ENCODE measurements at places on chromosomes 5 and 9. TPM values are rescaled to one million over a fixed set of nuclear protein-coding genes. Genes with fewer than 3 reads are reported as not detected.

- H3K27me3 ChIP-seq: no peaks in the 10 kb centered on the region
- H3K4me3 ChIP-seq: no peak overlapping the region
- H3K4me1 ChIP-seq: peaks cover 99% of the 10 kb centered on the region
- no peaks in the 10 kb centered on the region for H3K36me3 ChIP-seq
- peak overlapping the region; percentile 87 for H3K27ac ChIP-seq
Observed at GRCh38 chr9:38026021-38026809, 42.8 kb downstream of the SHB start.

GRCh38 chr9:98625728-98626127 lies 83.0 kb downstream of the GABBR2 start:
- no peaks in the 10 kb centered on the region for H3K36me3 ChIP-seq
- no peak overlapping the region for H3K27ac ChIP-seq
- H3K27me3 ChIP-seq: peaks cover 47% of the 10 kb centered on the region
- no peak overlapping the region for H3K4me3 ChIP-seq
- no peaks in the 10 kb centered on the region for H3K4me1 ChIP-seq

- no peak for DNase-seq
- no peak overlapping the region for H3K27ac ChIP-seq
- H3K36me3 ChIP-seq: no peaks in the 10 kb centered on the region
- no peak overlapping the region for H3K4me3 ChIP-seq
- H3K4me1 ChIP-seq: no peaks in the 10 kb centered on the region
- no peaks in the 10 kb centered on the region for H3K27me3 ChIP-seq
Observed at GRCh38 chr5:5793242-5794117, 371.0 kb downstream of the ICE1 start.

- H3K27ac ChIP-seq: no peak overlapping the region
- H3K36me3 ChIP-seq: no peaks in the 10 kb centered on the region
Observed at GRCh38 chr5:123170061-123170460, 81.0 kb downstream of the PRDM6 start.

DNA sequence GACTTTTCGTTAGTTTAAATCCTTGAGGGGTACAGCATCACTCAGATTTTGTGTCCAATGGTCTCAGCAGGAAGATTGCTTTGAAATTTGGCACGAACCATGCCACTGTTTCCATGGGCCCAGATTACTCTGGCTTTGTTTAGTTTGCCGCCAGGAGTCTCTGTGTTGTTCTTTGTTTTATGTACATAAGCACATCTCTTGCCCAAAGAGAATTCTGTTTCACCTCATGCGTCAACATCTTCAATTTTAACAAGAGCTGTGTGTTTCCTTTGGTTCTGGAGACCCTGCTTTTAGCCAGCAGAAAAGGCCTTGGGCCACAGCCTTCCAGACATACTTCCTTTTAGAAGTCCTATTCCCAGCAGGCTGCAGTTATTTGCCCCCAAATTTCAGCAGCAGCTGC lies 62.4 kb downstream of the TNPO1 start:
- H3K27ac ChIP-seq: no peak overlapping the region
- H3K36me3 ChIP-seq: peaks cover 9% of the 10 kb centered on the region
- no peaks in the 10 kb centered on the region for H3K4me1 ChIP-seq
- DNase-seq: no peak
- no peak overlapping the region for H3K4me3 ChIP-seq
- H3K27me3 ChIP-seq: no peaks in the 10 kb centered on the region

- no peak overlapping the region for H3K4me3 ChIP-seq
- DNase-seq: no peak
- no peaks in the 10 kb centered on the region for H3K27me3 ChIP-seq
- no peaks in the 10 kb centered on the region for H3K36me3 ChIP-seq
- H3K4me1 ChIP-seq: no peaks in the 10 kb centered on the region
Observed at GRCh38 chr5:53575101-53575500, 14.7 kb downstream of the NDUFS4 start.

NPM1 gene
- 847 TPM for total RNA-seq

- H3K27ac ChIP-seq: no peak overlapping the region
- H3K27me3 ChIP-seq: no peaks in the 10 kb centered on the region
- no peaks in the 10 kb centered on the region for H3K36me3 ChIP-seq
Observed at GRCh38 chr5:94908889-94909480, 290.5 kb downstream of the SLF1 start.

DNA sequence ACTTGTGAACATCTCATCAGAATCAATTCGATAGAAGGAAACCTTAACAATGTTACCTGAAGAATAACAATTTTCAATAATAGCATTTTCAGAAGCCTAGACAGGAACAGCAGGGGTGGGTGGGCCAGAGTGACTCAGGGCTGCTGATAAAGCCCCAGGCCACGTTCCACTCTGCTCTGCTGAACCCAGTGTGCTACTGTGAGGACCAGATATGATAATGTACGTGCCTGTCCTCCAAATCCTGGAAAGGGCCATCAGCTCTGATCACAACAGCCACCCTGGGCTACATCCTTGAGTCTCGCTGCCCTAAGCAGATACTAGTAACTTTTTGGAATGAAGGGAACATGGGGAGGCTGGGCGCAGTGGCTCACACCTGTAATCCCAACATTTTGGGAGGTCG lies 91.3 kb downstream of the PRRT1B start:
- no peaks in the 10 kb centered on the region for H3K27me3 ChIP-seq
- no peak overlapping the region for H3K4me3 ChIP-seq
- H3K27ac ChIP-seq: peak overlapping the region; percentile 82
- DNase-seq: no peak
- H3K36me3 ChIP-seq: no peaks in the 10 kb centered on the region
- H3K4me1 ChIP-seq: peaks cover 58% of the 10 kb centered on the region

DNA sequence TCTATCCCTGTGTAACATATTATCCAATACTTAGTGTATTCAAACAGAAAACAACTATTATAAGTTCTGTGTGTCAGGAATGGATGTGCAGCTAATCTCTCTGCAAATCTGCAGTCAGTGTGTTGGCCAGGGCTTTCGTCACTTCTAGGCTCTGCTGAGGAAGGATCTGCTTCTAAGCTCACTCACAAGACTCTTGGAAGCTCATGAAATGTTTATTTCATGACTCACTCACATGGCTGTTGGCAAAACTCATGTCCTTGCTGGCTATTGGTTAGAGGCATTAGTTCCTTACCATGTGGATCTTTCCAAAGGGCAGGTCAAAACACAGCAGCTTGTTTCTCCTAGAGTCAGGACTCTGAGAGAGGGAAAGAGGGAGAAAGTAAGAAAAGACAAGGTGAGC lies 367.4 kb upstream of the SMARCA2 start:
- no peak for DNase-seq
- no peak overlapping the region for H3K27ac ChIP-seq
- no peaks in the 10 kb centered on the region for H3K27me3 ChIP-seq
- H3K4me3 ChIP-seq: no peak overlapping the region
- H3K36me3 ChIP-seq: no peaks in the 10 kb centered on the region

- H3K27ac ChIP-seq: no peak overlapping the region
- H3K4me1 ChIP-seq: no peaks in the 10 kb centered on the region
- no peak for DNase-seq
- H3K4me3 ChIP-seq: no peak overlapping the region
Observed at GRCh38 chr5:149072376-149072775, 9.5 kb upstream of the SH3TC2 start.

SMIM33 gene
- total RNA-seq: not detected

DNA sequence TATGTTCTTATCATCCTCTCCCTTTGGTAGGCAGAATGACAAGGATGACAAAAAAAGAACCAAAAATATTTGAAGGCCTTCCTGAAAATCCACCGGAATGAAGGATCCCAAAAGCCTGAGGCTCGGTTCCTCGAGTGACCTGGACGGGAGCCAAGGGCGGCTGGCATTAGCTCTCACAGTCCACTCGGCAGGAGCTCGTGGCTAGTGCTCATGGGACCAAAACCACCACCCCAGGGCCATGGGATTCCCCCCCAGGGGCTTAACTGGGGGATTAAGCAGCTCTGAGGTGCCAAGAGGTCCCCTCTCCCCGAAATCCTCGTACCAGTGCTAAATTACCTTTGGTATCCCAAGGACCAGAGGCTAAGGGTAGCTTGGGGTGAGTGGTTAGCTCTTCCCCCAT lies 586 bp upstream of the PDZD2 start:
- DNase-seq: no peak
- peak overlapping the region; percentile 43 for H3K4me3 ChIP-seq
- peak overlapping the region; percentile 39 for H3K27ac ChIP-seq
- H3K27me3 ChIP-seq: peaks cover 35% of the 10 kb centered on the region

DNA sequence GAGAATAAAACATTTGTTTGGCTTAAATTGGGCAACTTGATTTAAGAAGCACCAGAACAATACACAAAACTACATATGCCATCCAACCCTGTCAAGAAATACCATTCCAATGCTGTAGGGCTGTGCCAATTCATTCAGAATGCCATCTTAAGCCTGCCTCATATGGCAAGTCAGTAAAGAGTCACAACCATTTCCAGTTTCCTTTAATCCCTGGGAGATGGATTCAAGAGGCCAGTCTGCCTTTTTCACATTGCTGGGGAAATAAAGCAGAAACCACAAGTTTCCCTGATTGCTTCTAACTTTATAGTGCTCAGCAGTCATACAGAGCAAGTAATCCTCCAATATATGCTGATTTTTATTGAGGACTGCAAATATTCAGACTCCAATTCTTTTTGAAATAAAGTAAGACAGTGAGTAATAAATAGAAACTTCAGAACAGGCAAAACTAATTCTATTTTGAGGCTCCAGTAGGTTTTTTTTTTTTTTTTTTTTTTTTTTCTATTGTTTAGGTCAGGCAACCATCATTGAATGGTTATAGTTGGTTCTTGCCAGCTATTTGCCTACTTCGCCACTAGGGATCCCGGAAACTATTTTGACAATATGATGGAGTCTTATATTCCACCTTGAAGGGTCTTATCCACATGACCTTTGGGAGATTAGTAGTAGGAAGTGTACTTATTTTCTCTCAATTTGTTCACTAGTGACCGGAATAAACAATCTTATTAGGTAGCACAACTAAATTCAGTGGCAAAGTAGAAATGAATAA lies 400.9 kb upstream of the MEF2C start:
- no peaks in the 10 kb centered on the region for H3K36me3 ChIP-seq
- no peak overlapping the region for H3K4me3 ChIP-seq
- DNase-seq: no peak
- no peaks in the 10 kb centered on the region for H3K27me3 ChIP-seq
- H3K4me1 ChIP-seq: no peaks in the 10 kb centered on the region

GRCh38 chr9:105154723-105155191 lies 89.7 kb upstream of the SLC44A1 start:
- no peaks in the 10 kb centered on the region for H3K36me3 ChIP-seq
- H3K4me1 ChIP-seq: peaks cover 36% of the 10 kb centered on the region
- H3K27me3 ChIP-seq: no peaks in the 10 kb centered on the region
- H3K27ac ChIP-seq: no peak overlapping the region
- DNase-seq: no peak

DNA sequence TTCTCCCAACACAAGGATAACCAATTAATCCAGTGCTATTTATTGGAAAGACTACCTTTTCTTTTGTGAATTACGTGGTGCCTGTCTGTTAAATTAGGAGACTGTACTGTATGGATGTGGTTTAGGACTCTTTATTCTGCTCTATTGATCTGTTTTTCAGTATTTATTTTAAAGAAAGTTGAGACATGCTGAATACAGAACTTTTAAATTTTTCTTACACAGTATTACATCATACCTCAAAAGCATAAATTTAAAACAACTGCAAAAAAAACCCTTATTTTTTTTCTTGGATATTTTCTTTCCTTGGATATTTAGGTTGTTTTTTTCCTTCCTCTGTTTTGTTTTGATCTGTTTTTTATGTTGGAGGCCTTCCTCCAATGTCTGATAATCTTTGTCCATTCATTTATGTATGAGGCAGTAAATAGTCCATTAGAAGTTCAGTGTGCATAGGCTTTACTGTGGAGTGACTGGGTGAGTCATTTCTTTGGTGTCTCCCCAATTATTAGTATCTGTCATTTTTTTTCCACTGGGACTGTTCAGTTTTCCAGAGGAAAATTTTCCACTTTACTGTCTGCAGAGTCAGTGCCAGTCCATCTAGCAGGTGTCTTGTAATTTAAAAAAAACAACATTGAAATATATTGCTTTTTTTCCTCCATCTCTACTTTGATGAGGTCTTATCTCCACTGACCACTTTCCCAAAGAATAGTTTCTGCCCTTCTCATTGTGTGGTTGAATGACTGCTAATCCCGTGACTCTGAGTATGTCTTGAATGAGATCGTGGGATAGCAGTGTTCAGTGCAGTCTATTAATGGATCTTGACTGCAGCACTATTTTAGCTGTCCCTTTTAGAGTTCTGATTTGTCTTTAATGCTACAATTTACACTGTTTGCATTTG lies 15.2 kb downstream of the CYSTM1 start:
- H3K27me3 ChIP-seq: no peaks in the 10 kb centered on the region
- no peak for DNase-seq
- H3K4me1 ChIP-seq: no peaks in the 10 kb centered on the region
- H3K27ac ChIP-seq: no peak overlapping the region
- H3K4me3 ChIP-seq: no peak overlapping the region

DNA sequence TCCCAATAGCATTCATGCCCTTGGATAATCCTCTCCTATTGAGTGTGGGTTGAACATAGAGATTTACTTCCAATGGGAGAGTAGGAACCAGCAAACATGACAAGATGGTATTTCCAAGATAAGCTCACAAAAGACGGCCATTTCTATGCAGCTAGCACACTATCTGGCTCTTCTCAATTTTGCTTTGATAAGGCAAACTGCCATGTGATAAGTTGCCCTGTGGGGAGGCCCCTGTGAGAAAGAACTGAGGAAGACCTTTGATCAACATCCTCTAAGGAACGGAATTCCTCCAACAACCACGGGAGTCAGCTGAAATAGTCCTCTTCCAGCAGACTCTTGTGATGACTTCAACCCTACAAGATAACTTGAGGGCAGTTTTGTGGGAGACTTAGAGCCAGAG lies 211.9 kb upstream of the TRPM3 start:
- H3K4me3 ChIP-seq: no peak overlapping the region
- H3K27ac ChIP-seq: no peak overlapping the region
- DNase-seq: no peak
- H3K27me3 ChIP-seq: no peaks in the 10 kb centered on the region
- no peaks in the 10 kb centered on the region for H3K4me1 ChIP-seq

DNA sequence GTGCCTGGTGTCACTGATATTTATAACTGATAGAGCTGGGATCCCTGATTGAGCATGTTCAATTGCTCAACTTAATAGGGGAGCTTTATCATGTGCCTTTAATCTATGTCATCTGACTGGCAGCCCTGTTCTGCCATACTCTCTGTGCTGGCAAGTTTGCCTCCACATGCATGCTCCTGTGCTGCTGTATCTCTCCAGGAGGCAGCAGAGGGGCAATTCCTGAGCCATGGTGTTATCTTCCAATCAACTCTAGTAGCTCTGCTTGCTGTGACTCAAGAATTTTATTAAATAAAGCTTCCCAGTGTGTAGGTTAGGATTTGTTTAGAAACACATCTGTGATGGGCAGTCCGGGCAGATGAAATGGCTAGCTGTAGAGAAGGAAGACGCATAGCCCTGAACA lies 642.0 kb downstream of the KIF4B start:
- H3K27me3 ChIP-seq: no peaks in the 10 kb centered on the region
- no peaks in the 10 kb centered on the region for H3K4me1 ChIP-seq
- no peak for DNase-seq
- H3K27ac ChIP-seq: no peak overlapping the region

DNA sequence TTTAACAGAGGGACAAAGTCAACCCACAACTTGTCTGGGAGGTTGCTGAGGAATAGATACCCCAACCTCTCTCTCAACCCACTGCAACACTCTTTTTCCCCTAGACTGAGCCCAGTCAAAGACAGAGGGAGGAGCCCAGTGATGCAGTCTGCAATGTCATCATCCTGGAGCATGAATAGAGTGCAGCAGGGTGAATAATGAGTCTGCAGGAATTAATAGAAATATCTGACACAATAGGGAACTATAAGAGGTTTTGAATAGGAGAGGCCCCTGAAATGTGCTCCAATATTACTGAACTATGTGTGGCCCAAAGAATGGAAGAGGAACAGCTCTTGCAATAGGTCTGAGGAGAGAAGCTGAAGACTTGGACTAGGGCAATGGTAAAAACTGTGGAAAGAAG lies 59.1 kb downstream of the PDCD1LG2 start:
- H3K27ac ChIP-seq: no peak overlapping the region
- H3K27me3 ChIP-seq: no peaks in the 10 kb centered on the region
- no peak overlapping the region for H3K4me3 ChIP-seq
- H3K4me1 ChIP-seq: no peaks in the 10 kb centered on the region
- H3K36me3 ChIP-seq: no peaks in the 10 kb centered on the region

CCDC187 gene
- not detected for total RNA-seq

INSYN2B gene
- not detected for total RNA-seq
